ENCODE measurements at places on chromosomes 11 and 22.
A peak's percentile ranks its signal among the peaks of the same experiment; 100 is the strongest.

GRCh38 chr22:50199829-50200460, 866 bp upstream of the SELENOO start:
- no peak for DNase-seq

DNA sequence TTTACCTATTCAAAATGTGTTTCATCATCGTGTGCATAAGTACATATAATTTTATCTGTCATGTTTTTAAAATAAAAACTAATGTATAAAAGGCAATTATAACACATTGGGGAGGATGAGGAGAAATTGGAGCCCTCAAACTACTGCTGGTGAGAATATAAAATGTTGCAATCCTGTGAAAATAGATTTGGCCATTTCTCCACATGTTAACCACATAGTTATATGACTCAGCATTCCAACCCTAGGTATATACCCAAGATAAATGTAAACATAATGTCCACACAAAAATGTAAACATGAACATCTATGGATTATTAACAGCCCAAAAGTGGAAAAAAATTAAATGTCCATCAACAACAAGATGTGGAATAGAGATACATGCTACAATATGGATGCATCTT, 928.0 kb upstream of the FAT3 start:
- DNase-seq = no peak

- DNase-seq = no peak
Measured at GRCh38 chr11:34546511-34547209, 33.1 kb upstream of the ELF5 start.

DNA sequence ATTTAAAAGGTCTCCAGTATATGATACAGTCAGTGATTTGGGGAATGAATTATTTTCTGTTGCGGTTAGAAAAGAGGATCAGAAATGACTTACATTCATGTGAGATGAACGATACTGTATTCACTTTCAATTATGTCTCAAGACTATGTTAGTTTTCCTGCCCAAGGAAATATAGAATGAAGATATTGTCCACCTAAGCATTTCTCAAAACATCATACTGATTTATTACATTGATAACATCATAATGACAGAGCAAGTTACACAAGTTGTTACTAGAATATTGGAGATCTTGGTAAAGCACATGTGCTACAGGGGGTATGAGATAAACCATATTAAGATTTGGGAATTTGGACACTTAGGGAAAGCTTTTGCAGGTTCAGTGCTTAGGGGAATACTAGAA, 67.8 kb upstream of the OR9G4 start:
- DNase-seq = no peak

GRCh38 chr22:45717789-45718188, 46.2 kb downstream of the ATXN10 start:
- DNase-seq = no peak

DNA sequence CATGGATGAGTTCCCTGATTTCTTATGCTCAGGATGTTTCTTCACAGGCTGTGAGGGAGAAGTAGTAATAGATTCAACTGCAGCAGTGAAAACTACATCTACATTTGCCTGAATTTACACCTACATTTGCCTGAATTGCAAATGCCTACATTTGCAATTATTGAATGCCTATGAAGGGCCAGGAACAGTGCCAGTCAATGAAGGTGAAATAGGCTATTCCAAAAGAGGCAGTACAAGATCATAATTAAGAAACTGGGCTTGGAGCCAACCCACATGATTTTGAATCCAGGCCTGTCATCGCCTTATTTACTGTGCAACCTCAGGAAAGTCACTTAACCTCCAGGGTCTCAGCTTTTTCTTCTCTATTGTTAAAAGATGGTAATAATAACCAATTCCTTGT, 1353.3 kb downstream of the FAM181B start:
- no peak for DNase-seq

DNA sequence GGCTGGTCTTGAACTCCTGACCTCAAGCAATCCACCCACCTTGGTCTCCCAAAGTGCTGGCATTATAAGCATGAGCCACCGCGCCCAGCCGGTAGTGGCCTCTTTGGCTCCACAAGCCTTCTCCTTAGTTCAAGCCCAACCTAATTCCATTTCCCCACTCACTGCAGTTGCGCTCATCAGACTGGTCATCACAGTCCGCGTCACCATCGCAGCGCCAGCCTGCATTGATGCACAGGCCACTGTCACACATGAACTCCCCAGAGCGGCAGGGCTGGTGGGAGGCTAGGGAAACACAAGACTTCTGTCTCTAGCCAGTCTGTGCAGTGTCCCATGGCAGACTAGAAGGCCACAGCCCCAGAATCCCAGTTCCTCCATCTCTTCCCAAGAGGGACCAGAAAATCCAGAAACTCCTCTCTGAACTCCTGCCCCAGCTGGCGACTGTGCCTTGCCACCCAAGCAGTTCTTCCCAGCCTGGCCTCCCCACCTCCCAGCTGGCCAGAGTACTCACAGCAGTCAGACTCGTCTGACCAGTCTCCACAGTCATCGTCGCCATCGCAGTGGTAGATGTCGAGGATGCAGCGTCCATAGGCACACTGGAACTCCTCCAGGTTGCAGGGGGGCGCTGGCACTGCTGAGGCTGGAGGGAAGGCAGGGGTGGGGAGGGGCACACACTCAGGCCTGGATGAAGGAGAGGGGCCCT, 19.8 kb downstream of the LRP4 start:
- no peak for DNase-seq

DNA sequence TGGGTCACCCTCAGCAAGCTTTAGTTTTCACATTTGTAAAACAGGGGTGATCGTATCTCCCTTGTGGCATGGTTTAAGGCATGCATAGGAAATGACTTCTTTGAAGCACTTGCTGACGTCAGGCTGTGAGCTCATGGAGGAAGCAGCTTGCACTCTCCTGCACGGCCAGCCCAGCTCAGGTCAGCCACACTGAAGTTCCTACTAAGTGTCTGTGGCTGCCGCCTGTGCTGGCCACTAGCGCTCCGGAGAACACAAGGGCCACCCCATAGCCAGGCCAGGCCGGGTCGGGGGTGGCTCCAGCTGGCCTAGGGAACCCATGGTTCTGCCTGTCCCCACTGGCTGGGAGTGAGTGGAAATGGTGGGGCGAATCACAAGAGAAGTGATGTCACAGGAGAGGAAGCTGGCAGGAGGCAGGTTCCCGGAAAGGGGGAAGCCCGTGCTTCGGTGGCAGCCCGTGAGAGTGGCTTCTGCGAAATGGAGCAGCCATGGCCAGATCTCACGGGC, 28.2 kb downstream of the KCTD17 start:
- DNase-seq = no peak

DNA sequence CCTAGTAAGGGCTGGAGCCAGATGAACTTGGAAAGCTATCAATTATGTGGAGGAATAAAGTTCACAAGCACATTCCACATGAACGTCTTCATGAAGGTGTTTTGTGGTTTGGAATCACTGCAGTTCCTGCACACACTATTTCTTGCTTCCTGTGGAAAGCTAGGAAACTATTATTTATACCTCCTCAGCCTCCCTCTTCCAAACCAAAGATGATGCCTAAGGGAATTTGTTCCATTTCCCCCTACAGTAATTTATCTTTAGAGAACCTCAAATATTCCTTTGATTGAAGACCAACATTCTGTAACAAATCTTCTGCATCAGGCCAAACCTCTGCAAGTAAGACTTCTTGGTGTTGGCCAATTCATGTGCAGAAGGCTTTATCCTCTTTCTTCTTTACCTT, 115.8 kb upstream of the ARHGAP20 start:
- DNase-seq = no peak

GRCh38 chr11:110124605-110125004, 31.4 kb downstream of the ZC3H12C start:
- no peak for DNase-seq

DNA sequence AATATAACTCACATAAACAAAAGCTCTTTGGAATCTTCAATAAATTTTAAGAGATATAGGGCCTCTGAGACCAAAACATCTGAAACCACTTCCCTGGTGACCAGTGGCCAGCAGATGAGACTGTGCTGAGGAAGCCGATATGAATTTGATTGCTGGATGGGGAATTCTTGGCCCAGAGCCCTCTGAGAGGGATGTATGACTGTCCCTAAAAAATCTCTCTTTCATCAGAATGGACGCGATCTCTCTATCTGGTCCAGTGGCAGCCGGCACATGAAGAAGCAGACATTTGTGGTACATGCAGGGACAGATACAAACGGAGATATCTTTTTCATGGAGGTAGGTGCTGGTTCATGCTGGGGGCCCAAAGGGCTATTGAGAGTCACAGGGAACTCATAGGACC, 37.5 kb downstream of the MYBPC3 start:
- DNase-seq = no peak

DNA sequence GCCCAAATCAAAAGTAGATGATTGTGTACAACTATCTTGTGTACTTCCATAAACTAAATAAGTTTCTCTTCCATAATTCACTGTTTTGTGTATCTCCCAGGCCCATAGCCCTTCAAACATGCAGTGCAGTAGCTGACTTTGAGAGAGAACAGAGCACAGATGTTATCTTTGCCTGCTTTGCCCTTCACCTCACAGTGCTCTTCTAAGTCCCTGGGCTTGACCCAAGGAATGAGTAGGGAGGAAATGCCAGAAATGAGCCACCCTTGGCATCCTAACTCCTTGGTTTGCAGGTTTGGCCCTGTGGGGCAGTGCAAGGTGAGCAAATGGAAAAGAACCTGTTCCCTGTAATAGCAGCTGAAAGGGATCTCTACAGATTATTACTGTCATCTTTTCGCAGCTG, 79.2 kb downstream of the STIM1 start:
- no peak for DNase-seq

- no peak for DNase-seq
Measured at GRCh38 chr11:69394234-69394868, 87.1 kb upstream of the LINC01488 start.

DNA sequence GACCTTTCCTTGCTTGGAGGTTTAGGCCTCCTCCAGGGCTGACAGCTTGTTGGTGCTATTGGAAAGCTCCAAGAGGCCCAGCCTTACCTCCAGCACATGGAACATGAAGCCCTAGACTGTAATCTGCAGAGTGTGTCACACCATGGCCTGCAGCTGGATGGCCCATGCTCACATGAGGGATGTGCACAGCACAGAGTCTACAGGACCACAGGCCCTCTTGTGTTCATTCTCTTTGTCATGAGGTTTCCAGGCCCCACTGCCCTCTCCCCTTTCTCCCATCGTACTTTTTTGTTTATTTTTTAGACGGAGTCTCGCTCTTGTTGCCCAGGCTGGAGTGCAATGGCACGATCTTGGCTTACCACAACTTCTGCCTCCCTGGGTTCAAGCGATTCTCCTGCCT, 10.0 kb downstream of the FADS1 start:
- no peak for DNase-seq

DNA sequence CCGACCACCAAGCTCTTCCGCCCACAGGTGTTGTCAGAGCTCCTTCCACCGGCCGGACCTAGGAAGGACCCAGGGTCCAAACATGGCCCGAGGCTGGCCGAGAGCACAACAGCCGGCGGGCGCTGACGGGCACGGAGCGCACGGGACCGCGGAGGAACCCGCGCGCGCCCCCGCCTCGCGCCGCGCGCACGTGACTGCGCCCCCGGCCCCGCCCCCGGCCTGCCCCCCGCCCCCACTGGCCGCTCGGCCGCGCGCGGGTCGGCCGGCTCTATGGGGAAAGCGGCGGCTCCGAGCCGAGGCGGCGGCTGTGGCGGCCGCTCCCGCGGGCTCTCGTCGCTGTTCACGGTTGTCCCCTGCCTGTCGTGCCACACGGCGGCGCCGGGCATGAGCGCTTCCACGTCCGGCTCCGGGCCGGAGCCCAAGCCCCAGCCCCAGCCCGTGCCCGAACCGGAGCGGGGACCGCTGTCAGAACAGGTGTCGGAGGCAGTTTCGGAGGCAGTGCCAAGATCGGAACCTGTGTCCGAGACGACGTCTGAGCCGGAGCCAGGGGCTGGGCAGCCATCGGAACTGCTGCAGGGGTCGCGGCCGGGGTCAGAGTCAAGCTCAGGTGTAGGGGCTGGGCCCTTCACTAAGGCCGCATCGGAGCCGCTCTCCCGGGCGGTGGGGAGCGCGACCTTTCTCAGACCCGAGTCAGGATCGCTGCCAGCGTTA, at the start of gene OSBP2:
TSS of gene OSBP2 (plus strand) at position 235 of the 711 bp plus-strand sequence. CDS start at position 271, 36 bp downstream.
- DNase-seq = peak; percentile 17

- DNase-seq = no peak
Measured at GRCh38 chr11:13118194-13118593, 109.1 kb downstream of the RASSF10 start.

DNA sequence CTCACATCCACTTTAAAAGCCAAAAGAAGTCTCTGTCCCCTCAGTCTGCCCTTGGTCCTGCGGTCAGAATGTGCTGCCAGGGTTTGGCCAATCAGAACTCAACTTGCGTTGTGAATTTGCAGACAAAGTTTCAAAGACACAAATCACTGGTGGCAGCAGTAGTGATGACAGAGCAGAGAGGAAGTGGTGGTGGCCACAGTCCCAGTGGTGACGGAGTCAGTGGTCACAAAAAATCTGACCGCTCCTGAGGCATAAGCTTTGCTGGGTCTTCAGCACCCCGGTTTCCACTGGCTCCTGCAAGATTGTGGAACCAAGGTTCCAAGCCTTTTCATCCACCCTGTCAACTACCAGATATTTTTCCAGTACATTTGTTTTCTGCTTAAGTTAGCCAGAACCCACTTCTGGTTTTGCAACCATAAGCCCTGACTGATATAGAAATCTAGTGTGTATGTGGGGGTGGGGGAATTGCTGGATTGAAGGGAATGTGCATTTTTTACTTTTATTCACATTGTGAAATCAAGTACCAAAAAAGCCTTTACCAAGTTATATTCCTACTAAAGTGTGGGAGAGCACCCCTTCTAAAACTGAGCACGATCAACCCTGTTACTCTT, 112.3 kb downstream of the TMPRSS5 start:
- no peak for DNase-seq

GRCh38 chr11:61128947-61129638, 26.8 kb downstream of the CD5 start:
- no peak for DNase-seq

- no peak for DNase-seq
Measured at GRCh38 chr22:50078761-50079160, 6.5 kb downstream of the MLC1 start.

- DNase-seq = no peak
Measured at GRCh38 chr11:62353841-62354240, 16.6 kb downstream of the ASRGL1 start.

- no peak for DNase-seq
Measured at GRCh38 chr11:19244621-19245020, 3.9 kb upstream of the E2F8 start.

DNA sequence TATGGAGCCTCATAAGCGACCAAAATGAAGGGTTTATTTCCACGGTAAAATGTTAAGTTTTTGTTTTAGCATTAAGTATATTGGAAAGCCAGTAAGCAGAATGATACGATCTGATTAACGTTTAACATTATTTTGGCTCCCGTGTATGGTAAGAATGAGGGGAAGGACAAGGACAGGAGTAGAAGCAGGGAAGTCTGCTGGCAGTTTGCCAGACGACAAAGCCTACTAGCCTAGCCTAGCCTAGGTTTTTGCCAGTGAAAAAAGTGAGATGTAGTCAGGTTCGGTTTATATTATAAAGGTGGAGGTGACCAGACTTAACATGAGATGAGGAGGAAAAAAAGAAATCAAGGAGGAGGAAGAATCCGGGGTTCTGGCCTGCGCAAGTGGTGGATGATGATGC, 78.9 kb upstream of the ARHGAP32 start:
- DNase-seq = no peak

- no peak for DNase-seq
Measured at GRCh38 chr11:10793470-10794255, 15.1 kb downstream of the EIF4G2 start.

GRCh38 chr11:71543866-71544265, 4.4 kb upstream of the KRTAP5-9 start:
- no peak for DNase-seq
